Breast epithelium (tissue), 4 donors: ENCODE measurements at places on chromosomes 16 and 17. TPM values are rescaled to one million over a fixed set of nuclear protein-coding genes. Genes with fewer than 3 reads are reported as not detected.

The NUPR1 gene
- total RNA-seq, result 57.0 TPM

The RNF157 gene
- total RNA-seq, result 4.3 TPM

The SMARCD2 gene
- 192 TPM for total RNA-seq

The KRT36 gene
- total RNA-seq, result not detected

GRCh38 chr16:58501242-58502131 lies 1.5 kb downstream of the NDRG4 start:
- no peaks in the 10 kb centered on the region for H3K36me3 ChIP-seq
- no peaks in the 10 kb centered on the region for H3K4me1 ChIP-seq
- peak overlapping the region; percentile 0 for H3K4me3 ChIP-seq
- H3K27ac ChIP-seq, result no peak overlapping the region
- peaks cover 24% of the 10 kb centered on the region for H3K27me3 ChIP-seq

DNA sequence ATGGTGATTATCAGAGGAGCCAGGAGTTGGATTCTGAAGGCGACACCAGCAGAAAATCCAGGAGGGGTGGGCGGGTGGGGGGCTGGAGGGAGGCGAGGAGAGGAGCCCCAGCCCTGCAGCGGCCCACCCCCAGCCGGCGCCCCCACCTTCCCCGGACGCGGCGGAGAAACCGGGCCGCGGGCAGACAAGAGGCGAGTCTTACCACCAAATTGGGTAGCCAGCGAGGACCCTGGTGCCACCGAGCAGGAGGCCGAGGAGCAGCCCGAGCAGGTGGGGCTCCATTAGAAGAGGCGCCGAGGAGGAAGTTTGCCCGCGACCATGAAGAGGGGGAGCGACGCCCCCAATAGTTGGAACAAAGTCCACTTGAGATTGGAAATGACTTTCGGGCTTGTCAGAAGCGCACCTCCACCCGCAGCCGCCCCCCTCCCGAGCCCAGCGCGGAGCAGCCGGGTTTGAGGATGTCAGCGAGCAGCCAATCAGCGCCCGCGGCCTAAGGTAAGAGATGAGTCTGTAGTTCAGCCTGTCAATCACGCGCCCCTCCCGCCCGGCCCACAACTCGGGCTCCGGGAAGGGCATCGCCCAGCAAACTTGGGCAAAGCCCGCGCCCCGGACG lies at the start of gene WNT3:
TSS of gene WNT3 (minus strand) at position 377 of the 613 bp plus-strand sequence. CDS start at position 282, 95 bp downstream.
- peaks cover 5% of the 10 kb centered on the region for H3K4me1 ChIP-seq
- H3K27me3 ChIP-seq, result no peaks in the 10 kb centered on the region
- H3K4me3 ChIP-seq, result peak within 1 kb of the TSS; percentile 54
- H3K36me3 ChIP-seq, result no peaks in the 10 kb centered on the region
- DNase-seq, result no peak

DNA sequence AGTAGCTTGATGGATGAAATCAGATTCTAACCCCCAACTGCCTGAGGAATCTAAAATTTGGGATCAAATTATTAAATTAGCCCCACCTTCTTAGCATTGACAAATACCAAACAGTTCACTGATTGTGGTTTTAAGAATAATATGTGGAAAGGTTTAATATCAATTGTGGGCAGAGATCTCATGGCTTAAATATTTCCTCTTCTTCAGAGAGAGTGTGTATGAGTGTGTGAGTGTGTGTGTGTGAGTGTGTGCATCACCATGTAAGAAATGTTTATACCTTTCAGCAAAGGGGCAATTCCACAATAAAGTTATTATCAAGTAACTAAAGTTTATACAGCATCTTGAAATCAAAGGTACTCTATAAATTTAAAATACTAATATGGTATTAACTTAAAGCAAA lies 3.2 kb downstream of the SMURF2 start:
- peak overlapping the region; percentile 54 for H3K27ac ChIP-seq
- no peak overlapping the region for H3K4me3 ChIP-seq
- H3K27me3 ChIP-seq, result no peaks in the 10 kb centered on the region
- no peaks in the 10 kb centered on the region for H3K4me1 ChIP-seq
- no peak for DNase-seq

GRCh38 chr16:85113168-85113733 lies 979 bp upstream of the CIBAR2 start:
- no peak for DNase-seq
- no peak overlapping the region for H3K4me3 ChIP-seq
- H3K27me3 ChIP-seq, result no peaks in the 10 kb centered on the region
- H3K36me3 ChIP-seq, result no peaks in the 10 kb centered on the region

DNA sequence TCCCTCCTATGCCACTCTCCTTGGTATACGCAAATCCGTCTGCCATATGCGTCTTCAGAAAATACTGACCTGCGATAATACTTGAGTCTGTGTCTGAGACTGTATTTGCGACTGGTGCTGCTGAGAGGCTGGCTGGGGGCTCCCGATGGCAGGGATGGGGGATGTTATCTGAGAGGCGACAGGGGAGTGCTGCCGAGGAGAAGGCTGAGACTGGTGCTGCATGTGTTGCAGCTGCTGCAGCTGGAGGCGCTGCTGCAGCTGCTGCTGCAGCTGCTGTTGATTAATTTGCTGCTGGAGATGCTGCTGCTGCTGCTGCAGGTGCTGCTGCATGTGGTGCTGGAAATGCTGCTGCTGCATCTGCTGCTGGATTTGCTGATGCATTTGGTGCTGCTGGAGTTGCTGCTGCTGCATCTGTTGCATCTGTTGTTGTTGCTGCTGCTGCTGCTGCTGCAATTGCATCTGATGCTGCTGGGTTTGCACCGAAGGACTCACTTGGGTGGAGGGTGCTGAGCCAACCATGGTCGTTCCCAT lies 107.7 kb downstream of the TOX3 start:
- H3K36me3 ChIP-seq, result no peaks in the 10 kb centered on the region
- H3K27ac ChIP-seq, result no peak overlapping the region
- H3K4me1 ChIP-seq, result no peaks in the 10 kb centered on the region
- DNase-seq, result no peak
- H3K27me3 ChIP-seq, result no peaks in the 10 kb centered on the region

DNA sequence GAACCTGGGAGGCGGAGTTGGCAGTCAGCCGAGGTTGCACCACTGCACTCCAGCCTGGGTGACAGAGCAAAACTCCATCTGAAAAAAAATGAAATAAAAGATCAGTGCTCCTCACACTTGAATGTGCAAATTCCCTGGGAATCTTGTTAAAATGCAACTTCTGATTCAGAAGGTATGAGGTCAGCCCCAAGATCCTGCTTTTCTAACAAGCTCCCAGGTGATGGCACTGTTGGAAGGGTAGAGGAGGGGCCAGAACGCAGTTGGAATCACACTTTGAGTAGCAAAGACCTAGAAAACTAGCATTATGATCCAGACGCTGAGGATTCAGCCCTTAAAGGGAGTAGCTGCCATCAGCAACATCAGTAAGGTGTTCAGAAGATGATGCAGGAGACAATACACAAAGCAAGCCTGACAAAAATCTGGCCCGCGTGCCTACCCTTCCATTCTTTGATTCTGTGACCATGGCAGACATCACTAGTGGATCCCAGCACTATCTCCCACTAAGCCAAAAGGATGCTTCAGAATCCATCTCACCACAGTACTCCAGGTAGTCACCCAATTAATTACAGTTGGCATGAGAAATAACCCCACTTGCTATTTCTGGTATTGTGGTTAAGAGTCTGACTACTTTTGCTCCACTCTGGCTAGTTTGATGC lies 33.1 kb upstream of the MEIOC start:
- H3K4me1 ChIP-seq, result no peaks in the 10 kb centered on the region
- H3K36me3 ChIP-seq, result no peaks in the 10 kb centered on the region
- no peak overlapping the region for H3K4me3 ChIP-seq
